ENCODE measurements at places on chromosomes 2 and 18.
A peak's percentile ranks its signal among the peaks of the same experiment; 100 is the strongest.

GRCh38 chr2:156695020-156695419, 258.8 kb downstream of the GPD2 start:
- no peak for DNase-seq

GRCh38 chr2:284896-285492, 2.9 kb downstream of the ALKAL2 start:
- DNase-seq, result no peak

DNA sequence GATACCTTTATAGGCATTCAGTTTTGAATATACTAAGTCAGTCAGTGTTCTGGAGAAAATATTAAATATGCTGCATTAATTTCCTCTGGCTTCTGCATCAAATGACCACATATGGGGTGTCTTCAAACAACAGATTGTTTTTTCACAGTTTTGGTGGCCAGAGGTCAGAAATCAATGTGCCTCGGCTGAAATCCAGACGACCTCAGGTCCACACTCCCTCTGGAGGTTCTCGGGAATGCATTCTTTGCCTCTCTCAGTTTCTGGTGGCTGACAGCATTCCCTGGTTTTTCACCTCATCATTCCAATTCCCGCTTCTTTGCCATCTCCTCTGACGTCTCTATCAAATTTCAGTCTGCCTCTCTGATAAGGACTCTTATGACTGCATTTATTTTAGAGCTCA, 142.3 kb downstream of the ZNF407 start:
- DNase-seq, result no peak

DNA sequence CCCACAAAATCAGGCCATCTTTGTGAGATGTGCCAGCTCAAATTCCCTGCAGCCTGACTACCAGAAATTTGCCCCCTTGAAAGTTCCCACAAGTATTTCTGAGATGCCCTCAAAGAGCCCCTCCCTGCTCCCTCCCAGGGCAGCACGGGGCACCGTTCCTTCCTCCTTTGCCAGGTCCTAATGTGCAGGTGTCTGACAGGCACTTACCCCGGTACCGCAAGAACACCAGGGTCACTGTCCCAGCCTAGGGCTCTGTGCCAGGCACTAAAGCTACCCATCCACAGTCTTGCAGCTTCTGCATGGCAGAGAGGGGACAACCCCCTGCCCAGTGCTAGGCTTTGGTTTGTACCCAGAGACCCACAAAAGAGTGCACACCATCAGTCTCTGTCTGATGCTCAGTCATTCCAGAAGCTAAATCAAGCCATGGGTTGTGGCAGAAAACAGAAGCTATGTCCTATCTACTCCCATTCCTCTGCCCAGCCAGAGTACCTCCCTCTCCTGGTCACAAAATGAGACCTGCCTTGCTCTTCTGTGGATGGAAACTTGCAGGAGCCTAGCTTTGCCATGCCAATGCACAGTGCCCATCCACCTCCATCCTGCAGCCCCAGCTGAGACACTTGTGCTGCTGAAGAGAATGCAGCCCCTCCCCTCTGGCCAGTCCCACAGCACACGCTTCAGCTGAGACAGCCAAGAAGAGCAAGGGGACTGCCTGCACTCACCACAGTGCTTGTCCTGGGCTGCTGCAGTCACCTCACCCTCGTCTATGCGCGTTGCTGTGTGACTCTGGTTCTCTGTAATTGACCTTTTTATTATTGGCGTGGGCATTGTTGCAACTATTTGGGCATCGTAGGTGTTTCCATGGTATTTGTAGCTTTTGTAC, 48.7 kb downstream of the INPP5D start:
- DNase-seq, result peak; percentile 52

- DNase-seq, result no peak
Observed at GRCh38 chr2:134468164-134468563, 214.3 kb downstream of the MGAT5 start.

DNA sequence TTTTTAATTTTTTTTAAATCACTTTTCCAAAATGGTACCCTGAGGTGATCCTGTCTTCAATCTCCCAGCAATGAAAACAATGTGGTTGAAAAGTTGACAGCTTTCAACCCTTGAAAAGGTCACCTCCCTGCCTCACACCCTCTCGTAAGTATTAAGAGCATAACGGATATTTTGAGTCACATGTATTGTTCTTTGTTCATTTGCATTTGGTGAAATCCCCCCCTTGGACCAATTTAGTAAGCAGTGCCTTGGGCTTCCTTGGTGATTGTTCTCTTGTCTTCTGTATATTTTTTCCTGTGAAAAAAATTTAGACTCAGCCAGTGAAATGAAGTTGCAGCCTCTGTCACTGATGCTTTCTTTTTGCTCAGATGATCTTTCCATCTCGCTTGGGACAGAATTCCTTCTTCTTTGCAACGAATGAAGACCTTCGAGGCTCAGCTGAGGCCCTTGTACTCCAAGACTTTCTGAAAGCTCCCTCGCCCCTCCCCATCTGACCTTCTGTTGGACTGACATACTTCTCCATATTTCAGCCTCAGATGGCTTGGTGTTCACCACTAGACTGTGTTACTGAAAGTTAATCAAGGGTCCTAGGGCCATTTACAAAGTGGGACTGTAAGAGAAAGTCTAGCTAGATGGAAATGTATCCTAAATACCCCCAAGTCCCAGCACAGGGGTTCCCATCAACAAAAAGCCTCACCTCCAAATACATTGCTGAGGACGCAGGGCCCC, 158.4 kb downstream of the BCL2 start:
- DNase-seq, result peak; percentile 61

GRCh38 chr2:223643309-223643708, 41.1 kb upstream of the SCG2 start:
- no peak for DNase-seq

DNA sequence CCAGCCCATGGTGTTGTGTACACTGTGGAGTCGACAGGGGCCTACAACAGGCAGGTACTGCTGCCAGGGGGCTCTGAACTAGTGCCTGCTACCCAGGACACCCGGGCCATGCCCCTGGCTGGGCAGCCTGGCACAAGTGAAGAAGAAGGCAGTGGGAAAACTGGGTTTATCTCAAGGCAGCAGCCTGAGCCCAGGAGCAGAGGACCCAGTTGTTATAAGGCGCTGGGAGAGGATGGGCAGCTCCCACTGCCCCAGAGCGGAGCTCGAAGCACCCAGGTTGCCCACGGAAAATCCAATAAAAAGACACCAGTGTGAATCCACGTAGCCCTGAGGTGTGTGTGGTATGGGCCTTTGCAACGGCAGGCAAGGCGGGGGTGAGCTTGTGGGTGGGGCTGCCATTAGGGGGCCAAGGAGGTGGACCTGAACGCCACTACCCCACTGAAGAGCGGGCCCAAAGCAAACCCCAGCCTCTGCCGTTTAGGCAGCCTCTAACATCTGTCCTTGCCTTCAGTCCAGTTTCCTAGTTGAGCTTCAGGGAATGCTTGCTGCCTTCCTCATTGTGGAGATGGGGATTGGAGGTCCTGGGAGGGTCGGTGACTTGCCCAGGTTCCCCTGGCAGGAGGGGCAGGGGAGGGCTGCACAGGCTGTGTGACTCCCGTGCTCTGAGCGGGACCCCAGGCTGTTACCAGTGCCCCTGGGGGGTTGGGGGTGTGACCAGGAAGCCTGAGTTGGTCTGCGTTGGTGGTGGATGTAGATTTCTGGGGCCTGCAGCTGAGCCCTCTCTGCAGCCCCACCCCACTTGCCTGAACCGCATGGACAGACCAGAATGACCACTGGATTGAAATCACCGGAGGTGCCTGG, 16.0 kb downstream of the ARID5A start:
- no peak for DNase-seq

GRCh38 chr2:239934571-239935171, 90.5 kb downstream of the NDUFA10 start:
- DNase-seq, result peak; percentile 73

- DNase-seq, result no peak
Observed at GRCh38 chr2:120771111-120771780, 35.6 kb downstream of the GLI2 start.

GRCh38 chr18:13394801-13395200, 176.2 kb downstream of the LDLRAD4 start:
- no peak for DNase-seq

GRCh38 chr2:163659224-163659623, 76.6 kb downstream of the FIGN start:
- DNase-seq, result no peak

GRCh38 chr2:159515441-159515840, 100.9 kb downstream of the BAZ2B start:
- DNase-seq, result no peak

- no peak for DNase-seq
Observed at GRCh38 chr2:102662833-102663232, 43.5 kb downstream of the SLC9A2 start.

GRCh38 chr2:143264851-143265250, 135.6 kb downstream of the ARHGAP15 start:
- DNase-seq, result no peak

All from GM20000 (cell line).